ENCODE measurements at places on chromosomes 11 and 22.

GRCh38 chr11:64064374-64065140, 28.8 kb downstream of the FLRT1 start:
- no peak for DNase-seq

DNA sequence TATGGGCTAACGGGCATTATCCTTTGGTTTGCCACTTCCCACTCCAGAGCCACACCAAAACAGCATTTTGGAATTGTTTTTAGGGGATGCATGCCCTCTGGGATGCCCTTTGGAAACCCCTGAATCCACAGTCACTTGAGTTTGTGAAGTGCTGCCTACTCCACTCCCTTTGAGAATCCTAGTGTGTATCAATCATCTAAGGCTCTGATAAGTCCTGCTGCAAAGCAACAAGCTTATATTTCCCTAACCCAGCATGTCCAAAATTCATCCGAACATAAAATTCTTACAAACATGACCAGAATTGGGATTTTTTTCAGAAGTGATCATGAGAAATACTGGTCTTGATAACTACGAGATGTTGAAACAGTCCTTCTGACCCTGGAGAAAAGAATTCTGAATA, 387.9 kb downstream of the MN1 start:
- no peak for DNase-seq

DNA sequence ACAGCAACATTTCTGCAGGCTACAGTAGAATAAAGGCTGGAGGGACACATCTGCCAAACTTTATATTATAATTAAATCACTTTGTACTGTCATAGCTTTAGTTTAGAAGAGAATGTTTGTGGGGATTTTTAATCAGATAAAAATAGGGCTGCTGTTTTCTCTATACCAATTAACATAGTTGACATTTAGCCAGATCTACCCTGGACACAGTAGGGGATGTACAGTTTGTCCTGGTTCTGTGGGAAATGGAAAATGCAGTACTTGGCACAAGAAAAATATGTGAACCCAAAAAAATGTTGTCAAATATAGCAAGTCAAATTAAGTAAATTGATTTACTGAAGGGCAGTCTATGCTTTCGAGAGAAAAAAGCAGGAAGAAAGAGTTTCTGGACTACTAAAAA, 20.8 kb upstream of the PICALM start:
- DNase-seq, result no peak

- DNase-seq, result no peak
These were observed 6.9 kb downstream of the BARX2 start for GRCh38 chr11:129382583-129382982.

DNA sequence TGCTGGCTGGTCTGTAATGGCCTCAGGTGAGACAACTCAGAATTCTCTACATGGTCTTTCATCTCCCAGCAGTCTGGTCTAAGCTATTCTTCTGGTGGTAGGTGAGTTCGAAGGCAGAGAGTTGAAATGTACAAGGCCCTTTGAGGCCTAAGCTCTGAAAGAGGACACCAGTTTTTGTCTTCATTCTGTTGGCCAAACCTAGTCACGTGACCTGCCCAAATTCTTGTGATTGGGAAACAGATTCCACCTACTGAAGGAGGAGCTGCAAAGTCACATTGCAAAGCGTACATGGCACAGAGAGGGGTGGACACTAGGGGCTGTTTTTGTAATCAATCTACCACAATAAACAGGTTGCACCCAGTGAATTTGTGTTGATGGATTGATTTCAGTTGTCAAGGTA, 193.5 kb downstream of the NAV2 start:
- DNase-seq, result no peak

DNA sequence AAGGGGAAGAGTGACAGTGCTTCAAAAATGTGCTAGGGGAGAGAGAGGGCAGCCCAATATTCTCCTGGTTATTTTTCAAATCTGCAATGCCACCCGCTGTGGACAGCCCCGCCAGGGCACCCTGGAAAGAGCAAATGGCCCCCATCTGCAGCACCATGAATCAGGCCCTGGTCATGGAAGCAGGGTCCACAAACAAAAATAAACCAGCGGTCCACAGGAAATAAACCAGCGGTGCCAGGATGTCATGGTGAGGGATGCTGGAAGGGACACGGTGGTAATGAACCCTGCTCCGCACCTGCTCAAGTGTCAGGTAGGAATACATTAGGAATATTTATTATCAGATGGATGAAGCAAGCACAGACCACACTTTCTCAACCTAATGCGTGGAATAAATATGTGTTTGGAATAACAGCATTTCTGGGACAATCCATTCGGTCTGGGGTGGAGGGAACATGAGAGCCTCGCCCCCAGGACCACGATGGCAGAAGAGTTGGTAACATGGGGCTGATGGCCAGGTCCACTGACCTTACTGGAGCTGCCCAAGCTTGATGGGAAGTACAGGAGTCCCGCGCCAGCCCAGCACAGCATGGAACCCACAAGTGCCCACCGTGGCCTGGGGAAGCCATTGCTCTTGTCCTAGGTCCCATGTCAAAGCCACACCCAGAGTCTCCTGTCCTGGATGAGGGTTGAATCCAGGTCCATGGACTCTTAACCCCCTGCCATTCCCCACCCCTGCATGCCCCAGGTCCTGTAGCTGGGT, 181.7 kb downstream of the BRD1 start:
- no peak for DNase-seq

- no peak for DNase-seq
These were observed 8.6 kb downstream of the TTLL1 start for GRCh38 chr22:43080616-43081015.

DNA sequence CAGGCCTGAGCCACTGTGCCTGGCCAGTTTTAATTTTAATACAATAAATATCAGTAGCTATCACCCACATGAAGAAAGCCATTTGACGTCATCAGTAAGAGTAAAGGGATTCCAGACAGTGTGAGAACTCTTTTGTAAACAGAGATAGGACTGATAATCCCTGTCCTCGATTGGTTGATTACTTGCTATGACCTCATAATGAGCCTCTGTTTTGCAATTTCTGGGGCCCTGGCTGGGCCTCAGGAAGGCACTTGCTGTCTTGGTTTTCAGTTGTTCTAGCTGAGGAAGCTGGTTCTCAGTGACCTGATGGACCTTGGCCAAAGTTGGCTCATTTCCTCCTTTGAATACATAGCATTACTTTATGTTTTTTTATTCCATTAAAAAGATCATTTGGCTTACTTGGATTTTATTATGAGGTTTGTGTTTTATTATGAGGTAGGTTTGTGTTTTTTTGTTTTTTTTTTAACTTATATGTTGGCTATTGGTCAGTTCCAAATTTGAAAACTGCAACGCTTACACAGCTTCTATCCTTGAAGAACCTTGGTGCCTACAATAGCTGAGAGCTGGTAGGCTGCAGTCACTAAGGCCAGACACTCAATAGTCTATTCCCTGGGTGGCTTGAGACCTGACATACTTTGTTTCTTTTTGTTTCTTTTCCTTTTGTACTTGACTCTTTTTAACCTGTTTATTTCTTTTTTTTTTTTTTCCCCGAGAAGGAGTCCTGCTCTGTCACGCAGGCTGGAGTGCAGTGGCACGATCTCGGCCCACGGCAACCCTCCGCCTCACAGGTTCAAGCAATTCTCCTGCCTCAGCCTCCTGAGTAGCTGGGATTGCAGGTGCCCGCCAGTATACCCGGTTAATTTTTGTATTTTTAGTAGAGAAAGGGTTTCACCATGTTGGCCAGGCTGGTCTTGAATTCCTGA, 20.0 kb downstream of the MARK2 start:
- DNase-seq, result no peak

DNA sequence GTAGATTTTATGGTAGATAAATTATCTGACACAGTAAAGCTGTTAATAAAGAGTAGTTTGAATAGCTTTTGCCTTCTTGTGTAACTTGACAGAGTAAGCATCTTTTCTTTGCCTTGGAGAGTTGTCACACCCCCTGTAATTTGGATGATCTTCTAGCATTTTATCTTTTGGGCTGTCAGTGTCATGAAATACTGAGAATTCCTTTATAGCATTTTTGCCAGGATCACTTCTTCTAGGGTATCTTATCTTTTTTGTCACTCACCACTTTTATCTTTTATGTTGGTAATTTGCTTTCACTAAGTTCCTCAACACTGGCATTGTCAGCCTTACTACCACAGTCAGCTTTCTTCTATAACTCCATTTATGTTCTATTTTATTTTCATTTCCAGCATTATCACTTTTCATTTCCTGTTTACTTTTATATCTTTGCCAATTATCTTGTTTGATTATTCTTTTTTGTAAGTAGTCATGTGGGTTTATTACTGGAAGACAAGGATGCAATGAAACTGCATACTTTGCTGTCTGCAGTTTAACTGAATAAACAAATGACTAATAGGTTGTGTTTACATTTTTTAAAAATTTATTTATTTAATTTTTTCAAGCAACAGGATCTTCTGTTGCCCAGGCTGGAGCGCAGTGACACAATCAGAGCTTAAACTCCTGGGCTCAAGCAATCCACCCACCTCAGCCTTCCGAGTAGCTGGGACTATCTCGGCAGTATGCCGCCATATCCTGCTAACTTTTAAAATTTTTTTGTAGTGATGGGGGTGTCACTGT, 28.1 kb upstream of the ACAT1 start:
- DNase-seq, result no peak

DNA sequence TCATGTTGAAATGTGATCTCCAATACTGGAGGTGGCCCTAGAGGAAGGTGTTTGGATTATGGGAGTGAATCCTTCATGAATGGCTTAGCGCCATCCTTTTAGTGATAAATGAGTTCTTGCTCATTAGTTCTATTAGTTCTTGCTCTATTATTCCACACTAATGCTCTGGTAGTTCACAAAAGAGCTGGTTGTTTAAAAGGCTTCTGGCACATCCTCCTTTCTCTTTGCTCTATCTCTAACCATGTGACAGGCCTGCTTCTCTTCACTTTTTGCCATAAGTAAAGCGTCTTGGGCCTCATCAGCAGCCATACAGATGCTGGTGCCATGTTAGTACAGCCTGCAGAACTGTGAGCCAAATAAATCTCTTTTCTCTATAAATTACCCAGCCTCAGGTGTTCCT, 469.9 kb downstream of the GUCY1A2 start:
- no peak for DNase-seq

DNA sequence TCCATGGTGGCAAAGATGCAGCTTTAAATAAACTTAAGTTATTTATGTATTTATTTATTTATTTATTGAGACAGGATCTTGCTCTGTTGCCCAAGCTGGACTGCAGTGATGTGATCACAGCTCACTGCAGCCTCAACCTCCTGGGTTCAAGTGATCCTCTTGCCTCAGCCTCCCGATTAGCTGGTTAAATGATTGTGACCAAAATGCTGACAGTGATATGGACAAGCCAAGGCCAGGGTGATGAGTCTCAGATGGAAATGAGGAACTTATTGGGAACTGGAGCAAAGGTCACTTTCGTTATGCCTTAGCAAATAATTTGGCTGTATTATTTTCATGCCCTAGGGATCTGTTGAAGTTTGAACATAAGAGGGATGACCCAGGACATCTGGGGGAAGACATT, 9.3 kb upstream of the LRP5 start:
- DNase-seq, result no peak

- no peak for DNase-seq
These were observed 25.4 kb downstream of the SIK3 start for GRCh38 chr11:117072517-117073461.

- no peak for DNase-seq
These were observed 6.7 kb downstream of the CASTOR1 start for GRCh38 chr22:30282616-30283046.

- no peak for DNase-seq
These were observed 43.0 kb downstream of the BTG4 start for GRCh38 chr11:111469200-111469599.

- no peak for DNase-seq
These were observed 83.4 kb downstream of the CEP164 start for GRCh38 chr11:117410861-117411710.

- no peak for DNase-seq
These were observed 590.0 kb downstream of the BRD1 start for GRCh38 chr22:49237703-49238102.

GRCh38 chr11:125999234-125999880, 53.5 kb downstream of the VSIG10L2 start:
- DNase-seq, result no peak

GRCh38 chr22:41539146-41540005, 4.9 kb downstream of the POLR3H start:
- no peak for DNase-seq

DNA sequence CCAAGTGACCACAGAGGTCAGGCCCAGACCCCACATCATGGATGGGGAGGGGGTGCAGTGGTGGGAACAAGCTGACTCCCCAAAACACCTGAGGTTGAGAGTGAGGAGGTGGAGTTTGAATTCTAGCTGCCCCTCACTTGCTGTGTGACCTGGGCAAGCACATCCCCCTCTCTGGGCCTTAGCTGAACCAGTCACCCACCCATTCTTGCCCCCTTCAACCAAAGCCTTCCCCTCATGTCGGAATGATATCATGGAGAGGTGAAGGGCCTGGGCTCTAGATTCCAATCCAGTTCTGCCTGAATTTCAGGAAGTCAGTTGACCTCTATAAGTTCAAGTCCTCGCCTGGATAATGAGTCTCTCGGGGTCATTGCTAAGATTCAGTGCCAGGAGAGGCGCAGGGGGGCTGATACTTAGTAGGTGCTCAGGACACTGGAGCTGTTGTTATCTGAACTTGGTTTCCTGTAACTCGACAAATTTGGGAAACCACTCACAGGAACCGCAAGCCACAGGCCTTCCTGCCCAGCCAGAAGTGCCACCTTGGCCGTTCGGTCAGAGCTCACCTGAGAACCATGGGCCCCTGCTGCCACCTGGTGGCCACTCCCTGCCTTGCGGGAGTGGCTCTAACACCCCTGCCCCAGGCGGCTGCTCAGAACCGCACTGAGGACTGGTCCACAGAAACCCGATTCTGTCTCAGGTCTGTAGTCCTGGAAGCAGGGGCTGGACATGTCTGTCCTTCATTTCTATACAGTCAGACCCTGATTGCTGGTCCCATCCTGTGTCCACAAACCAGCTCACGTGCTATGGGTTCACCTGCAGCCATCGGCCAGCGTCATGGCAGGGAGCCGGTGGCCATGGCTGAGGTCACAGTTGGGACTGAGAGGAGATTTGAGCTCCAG, 6.9 kb downstream of the CDC42EP1 start:
- peak; percentile 98 for DNase-seq

DNA sequence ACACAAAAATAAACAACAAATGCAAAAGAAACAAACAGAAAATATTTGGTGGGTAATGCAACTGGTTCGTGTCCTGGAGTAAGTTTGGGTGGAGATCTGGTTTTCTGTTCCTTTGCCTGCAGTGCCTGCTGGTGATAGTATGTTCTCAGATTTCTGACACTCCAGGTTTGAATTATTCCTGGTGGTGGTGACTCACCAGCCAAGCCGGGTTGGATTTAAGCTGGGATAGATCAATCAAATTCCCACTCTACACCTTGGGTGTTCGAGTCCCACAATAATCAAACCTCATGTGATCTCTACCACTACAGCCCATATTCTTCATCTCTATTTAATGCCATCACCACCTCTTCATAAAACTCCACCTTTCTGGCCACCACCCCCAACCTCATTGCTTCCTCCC, 421.8 kb downstream of the NTM start:
- no peak for DNase-seq

GRCh38 chr11:98260983-98261382, 759.8 kb upstream of the CNTN5 start:
- DNase-seq, result no peak

GRCh38 chr11:78526497-78527146, 48.0 kb downstream of the NARS2 start:
- DNase-seq, result no peak

Measured in GM19239 (cell line).